ENCODE measurements at places on chromosomes 3 and 15.
A peak's percentile ranks its signal among the peaks of the same experiment; 100 is the strongest.

- DNase-seq: no peak
Observed at GRCh38 chr15:62889734-62890505, 152.6 kb upstream of the TPM1 start.

DNA sequence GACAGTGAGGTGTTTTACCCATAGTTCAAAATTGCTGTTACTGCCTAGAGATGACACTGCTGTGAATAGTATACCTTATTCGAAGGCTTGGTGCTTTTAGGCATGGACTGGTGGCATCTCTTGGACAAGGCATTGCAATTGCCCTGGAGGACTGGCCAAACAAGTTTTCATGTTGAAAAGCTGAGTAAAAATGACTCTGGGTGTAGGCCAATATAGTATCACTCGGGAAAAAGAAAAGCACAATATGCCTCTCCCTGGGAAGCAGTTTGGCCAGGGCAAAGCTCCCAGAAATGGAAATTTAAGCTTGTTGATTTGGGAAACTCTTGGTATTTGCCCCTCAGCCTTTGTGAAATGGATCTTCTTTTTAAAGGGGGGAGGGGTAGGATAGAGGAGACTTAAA lies 54.8 kb downstream of the ZNF609 start:
- no peak for DNase-seq

DNA sequence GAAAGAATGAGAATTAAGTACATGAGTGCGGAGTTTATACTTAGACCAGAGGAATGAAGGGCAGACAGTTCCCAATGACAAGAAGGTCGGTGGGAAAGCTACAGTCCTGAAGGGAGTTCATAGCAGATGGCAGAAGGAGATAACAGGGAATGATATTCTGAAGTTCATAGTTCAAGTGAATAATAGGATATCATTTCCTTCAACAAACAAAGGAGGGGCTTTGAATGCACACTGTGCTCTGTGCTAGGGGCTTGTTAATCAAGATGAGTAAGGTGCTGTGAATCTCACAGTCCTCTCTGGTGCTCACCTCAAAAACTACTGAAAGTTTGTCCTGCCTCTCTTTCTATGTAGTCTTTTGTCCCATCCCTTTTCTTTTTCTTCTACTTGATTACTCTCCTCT lies 41.9 kb downstream of the SIDT1 start:
- DNase-seq: peak; percentile 6

- DNase-seq: peak; percentile 55
Observed at GRCh38 chr15:78979456-78980320, 34.8 kb upstream of the CTSH start.

GRCh38 chr3:156608601-156609514 lies 53.9 kb upstream of the SSR3 start:
- DNase-seq: no peak

DNA sequence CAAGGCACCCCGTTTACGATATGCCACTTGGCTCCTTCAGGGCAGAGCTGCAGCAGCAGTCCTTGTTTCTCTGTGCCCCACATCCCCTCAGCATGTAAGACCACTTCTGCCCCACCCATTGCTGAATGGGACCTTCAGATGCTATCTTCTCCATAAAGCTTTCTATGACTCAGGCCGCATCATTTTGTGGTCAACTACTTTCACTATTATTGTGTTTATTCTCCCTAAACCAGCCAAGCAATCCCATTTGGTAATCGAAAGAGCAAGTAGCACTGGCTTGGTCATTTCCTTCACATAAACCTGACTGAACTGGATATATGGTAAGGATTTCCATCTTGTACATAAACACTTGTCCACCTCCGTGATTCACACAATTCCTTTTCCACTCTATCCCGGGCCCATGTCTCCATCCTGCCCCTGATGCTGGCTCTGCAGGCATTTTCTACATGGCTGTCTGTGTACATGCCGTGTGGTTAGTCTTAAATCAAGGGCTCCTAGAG lies 25.7 kb downstream of the LIPC start:
- DNase-seq: no peak

GRCh38 chr3:23331141-23331935 lies 128.2 kb downstream of the UBE2E2 start:
- DNase-seq: no peak

- DNase-seq: no peak
Observed at GRCh38 chr3:188830893-188831292, 340.9 kb upstream of the TPRG1 start.

- no peak for DNase-seq
Observed at GRCh38 chr3:149815321-149815720, 2.3 kb downstream of the RNF13 start.

DNA sequence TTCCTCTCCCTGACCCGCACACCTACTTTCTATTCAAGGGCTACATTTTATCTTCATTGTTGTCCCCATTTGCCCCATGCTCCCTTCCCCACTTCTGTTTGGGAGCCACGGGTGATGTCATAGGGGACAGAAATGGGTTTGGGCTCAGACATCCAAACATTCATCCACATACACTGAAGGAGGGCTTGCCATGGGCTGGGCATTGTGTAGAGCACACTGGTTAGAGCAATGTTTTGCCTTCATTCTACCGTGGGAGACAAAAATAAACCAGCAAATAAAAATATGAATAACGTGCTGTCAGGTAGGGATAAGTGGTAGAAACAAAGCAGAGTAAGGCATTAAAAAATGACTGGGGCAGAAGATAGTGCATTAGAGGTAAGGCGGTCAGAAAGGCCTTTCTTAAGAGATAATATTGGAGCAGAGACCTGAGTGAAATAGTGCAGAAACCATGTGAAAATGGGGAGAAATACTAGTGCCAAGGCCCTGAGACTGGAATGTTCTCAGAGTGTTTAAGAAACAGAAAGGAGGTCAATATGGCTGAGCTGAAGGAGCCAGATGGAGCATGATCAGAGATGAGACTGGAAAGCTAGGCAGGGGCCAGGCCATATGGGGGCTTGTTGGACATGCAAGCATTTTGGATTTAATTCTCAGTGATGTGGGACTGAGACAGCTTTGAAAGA lies 40.9 kb upstream of the CLSTN2 start:
- no peak for DNase-seq

- no peak for DNase-seq
Observed at GRCh38 chr3:168094580-168094876, 1.2 kb downstream of the GOLIM4 start.

DNA sequence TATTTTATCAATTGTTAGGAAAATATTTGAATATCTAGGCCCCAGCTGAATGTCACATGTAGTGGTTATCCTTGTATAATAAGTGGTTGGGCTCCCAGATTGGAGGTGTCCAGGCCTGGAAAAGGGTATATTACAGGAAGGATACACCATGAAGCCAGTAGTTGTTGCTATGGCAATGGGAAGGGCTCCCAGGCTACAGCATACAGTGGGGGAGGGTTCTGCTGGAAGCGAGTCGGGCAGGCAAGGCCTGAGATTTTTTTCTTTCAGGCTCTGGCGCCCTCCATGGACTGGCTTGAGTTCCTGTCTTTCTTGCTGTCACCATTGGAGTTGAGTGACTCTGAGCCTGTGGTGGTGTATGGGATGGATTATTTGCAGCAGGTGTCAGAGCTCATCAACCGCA lies 8.9 kb downstream of the ECE2 start:
- peak; percentile 53 for DNase-seq

- DNase-seq: no peak
Observed at GRCh38 chr15:73962433-73962832, 29.7 kb downstream of the STOML1 start.

- DNase-seq: no peak
Observed at GRCh38 chr3:151580591-151580990, 119.7 kb upstream of the IGSF10 start.

DNA sequence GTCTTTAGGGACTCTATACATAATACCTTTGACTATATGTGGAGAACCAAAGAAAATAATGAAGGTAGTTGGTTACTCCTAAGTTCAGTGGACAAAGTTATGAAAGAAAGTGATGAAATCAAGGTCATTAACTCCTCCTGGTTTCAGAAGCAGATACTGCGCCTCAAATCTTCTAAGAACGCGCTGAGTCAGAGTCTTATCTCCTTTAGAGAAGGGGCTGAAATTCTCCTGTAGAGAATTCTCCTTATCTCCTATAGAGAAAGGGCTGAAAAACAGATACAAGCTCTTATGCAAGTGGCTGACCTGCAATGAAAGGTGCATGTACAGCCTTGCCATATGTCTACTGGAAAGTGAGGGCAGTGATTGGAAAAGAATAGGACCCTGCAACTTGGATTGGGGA lies 824.2 kb downstream of the NSUN3 start:
- no peak for DNase-seq

DNA sequence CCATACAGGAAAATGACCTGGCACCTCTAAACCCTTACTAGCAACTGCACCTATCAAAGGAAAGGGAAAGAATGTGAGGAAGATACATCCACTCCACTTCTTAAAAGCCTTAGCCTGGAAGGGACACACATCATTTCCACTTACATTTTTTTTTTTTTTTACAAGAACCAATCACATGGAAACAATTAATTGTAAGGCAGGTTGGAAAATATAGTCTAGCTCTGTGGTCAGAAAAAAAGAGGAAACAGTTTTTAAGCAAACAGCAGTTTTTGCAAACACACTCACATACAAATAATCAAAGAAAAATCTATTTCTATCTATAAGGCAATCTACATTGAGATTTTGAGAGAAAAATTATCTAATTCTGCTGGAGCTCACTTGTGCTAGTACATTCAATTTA lies 98.9 kb upstream of the SPRED1 start:
- no peak for DNase-seq

DNA sequence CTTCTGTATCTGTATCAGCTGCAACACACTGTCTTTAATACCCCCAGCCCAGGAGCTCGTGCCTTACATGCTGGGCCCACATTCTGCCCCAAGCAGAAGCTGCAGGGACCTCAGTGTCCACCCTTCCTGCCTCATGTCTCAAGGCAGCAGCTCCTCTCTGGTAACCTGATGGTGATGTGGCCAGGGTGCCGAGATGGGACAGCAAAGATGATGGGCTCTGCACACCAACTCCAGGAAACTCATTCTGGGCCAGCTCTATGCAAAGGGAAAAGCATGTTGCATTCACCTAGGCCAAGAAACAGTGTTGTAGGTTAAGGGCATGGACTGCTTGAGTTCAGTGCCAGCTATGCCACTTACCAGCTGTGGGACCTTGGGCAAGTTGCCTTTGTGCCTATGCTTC lies 79.5 kb upstream of the PRR23C start:
- no peak for DNase-seq

- DNase-seq: no peak
Observed at GRCh38 chr15:80789796-80790195, 10.6 kb downstream of the CEMIP start.

DNA sequence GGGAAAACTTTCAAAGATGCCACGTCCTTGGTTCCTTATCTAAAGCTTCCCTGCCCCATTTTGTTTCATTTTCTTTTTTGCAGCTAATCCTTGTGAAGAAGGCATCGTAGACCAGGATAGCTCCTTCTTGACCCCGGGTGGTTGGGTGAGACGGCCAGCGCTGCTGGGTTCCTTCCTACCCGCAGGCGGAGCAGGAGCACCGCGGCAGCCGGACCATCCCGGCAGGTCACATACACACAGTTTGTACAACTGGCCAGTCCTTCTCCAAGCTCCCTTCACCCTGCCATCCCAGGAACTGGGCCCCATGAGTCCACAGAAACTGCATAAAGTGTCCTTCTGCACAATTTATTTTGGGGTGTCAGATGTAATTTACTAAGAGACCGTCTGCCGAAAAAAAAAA lies 83.9 kb downstream of the MEGF11 start:
- no peak for DNase-seq

GRCh38 chr15:57505949-57506391 lies 85.7 kb upstream of the MYZAP start:
- no peak for DNase-seq

- no peak for DNase-seq
Observed at GRCh38 chr15:99440029-99440428, 125.8 kb upstream of the MEF2A start.

DNA sequence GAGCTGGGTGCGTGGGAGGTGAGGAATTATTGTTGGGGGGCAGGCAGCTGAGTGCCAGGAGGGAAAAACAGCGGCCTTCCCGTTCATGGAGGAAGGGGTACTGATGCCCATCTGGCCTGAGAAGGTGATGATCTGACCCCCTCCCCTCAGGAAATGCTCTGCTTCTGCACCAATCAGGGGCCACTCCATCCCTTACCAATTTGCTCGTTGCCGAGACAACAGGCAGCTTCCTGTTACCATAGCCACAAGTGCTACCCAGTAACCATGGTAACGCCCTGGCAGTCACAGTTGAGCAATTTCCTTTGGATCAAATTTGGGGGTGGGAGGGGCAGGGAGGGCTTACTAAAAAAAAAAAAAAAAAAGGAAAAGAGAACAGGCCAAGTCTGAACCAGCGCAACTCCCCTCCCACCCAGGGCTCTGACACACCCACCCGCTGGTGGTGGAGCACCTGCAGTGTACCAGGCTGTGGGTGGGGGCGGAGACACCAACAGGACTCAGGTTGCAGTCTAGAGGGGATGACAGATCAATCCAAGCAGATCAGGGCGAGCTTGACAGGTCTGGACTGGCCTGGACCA lies 13.7 kb downstream of the CELF6 start:
- DNase-seq: peak; percentile 38

DNA sequence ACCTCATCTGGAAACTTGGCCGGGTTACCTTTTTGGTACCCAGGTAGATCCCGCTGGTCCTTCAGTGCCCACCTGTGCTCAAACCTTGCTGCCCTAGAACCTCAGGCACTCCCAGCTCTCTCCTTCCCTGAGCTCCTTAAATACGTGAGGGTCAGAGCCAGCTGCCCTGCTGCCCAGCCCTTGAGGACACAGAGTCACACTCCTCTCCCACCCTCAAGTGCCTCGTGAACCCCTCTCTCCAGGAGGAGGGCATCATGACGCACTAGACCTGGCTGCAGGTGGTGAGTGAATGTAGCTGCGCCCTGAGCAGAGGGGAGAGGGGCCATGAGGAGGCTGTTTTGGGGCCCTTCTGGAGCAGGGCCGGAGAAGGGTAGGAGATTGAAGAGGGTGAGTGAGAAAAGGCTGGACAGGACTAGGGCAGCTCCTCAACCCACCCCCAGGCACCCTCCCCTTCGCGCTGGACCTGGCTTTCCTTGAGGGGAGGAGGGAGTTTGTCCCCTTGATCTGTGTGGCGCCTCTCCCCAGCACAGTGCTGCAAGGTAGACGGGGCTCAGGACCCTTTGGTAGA lies 941 bp downstream of the SLC12A8 start:
- no peak for DNase-seq

DNA sequence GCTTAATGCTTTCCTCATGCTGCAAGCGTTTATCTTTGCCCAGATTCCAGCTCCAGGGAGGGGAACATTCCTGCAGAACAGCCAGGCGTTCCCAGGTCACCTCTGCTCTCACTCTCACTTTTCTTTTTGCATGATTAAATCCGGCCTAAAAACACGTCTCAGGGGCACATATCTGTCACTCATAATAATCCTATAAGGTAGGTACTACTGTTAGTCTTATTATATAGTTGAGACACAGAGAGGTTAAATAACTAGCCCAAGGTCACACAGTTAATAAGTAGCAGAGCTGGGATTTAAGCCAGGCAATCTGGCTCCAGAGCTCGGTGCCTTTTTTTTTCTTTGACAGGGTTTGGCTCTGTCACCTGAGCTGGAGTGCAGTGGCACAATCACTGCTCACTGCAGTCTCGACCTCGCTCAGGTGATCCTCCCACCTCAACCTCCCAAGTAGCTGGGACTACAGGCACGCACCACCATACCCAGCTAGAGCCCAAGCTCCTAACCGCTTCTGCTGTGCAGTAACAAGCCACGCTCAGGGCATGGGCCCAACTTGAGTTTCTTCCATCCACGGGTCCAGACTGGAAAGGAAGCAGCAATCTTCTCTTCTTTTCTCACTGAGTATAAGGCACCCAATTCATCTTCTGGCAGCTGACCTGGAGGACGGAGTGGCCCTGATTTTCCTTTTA lies 96.5 kb downstream of the LIPC start:
- no peak for DNase-seq

GRCh38 chr3:190522621-190523222 lies 8.8 kb downstream of the IL1RAP start:
- DNase-seq: no peak

GRCh38 chr3:167772992-167773391 lies 37.5 kb downstream of the SERPINI1 start:
- DNase-seq: no peak

All from retina (tissue), 1 donor.